Stimulated activated CD8-positive, alpha-beta memory T cell treated with anti-CD3 and anti-CD28 coated beads, Interleukin-4, amount 100 ng/mL, for 4 hours (primary cell): ENCODE measurements at places on chromosomes 4 and X.

DNA sequence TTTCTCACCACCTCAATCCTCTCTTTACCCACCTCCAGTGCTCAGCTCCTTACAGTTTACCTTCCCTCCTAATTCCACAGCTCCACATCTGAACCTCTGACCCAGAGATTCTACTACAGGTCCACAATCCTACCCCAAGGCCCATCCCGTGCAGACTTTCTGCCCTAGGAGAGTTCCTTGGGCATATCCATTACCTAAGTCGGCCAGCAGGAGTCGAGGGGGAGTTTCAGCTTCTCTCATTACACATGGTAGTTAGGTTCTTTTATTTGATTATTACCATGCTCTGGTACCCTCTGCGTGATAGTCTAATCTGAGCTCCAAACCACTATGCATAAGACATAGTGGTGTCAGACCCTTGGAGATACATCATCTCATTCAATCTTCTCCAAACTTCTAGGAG lies 117.9 kb downstream of the SH3RF1 start:
- no peak for DNase-seq

DNA sequence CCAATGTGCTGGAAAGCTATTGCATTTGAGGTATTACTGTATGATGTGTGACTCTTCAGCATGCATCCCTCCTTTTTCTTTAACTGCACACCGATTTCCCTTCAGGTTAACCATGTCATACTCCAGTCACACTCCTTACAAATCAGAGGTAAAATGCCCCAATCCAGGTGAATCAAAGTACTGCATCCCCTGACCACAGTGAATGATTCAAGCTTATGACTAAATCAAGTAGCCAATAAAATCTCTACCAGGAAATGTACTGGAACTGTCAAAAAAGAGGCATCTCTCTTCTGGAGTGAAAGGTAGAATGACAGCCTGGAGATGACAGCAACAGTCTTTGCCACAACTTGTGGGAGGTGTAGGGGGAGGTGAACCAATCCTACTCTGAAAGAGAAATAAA lies 10.4 kb downstream of the ADAMTS3 start:
- DNase-seq, result no peak

- DNase-seq, result no peak
Observed at GRCh38 chr4:77097611-77098010, 21.8 kb upstream of the CCNI start.

DNA sequence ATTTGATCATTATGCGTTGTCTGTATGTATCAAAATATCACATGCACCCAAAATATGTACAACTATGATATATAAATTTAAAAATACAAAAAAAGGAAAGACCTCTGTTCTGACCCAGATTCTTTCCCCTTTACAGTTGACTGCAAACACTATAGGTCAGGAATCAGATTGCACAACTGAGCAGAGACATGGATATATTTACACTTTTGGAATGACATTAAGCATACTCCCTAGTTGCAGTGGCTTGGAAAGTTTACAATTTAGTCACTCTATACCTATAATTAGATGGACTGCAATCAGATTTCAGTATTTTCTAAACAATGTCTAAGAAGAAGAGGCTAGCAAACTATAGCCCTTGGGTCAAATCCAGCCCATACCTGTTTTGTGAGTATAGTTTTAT lies 98.5 kb upstream of the INPP4B start:
- no peak for DNase-seq

DNA sequence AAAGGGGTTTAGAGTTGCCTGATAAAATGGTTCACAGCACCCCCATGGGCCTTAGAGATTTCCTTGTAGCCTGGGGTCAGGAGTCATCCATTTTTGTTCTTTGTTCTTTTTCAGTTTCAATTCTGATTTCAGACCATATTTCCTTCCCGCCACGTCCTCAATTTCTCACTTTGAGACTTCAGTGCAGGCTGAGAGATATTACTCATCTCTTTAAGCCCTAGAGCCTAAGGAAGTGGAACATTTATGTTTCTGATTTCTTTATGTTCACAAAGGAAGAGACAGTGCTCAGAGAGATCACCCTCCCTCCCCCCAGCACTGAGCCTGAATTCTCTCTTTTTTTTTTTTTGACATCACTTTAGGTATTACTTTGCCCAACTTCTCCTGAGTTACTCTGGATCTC lies 56.3 kb downstream of the MSN start:
- DNase-seq, result no peak

- no peak for DNase-seq
Observed at GRCh38 chrX:37986893-37987292, 19.5 kb upstream of the SYTL5 start.

DNA sequence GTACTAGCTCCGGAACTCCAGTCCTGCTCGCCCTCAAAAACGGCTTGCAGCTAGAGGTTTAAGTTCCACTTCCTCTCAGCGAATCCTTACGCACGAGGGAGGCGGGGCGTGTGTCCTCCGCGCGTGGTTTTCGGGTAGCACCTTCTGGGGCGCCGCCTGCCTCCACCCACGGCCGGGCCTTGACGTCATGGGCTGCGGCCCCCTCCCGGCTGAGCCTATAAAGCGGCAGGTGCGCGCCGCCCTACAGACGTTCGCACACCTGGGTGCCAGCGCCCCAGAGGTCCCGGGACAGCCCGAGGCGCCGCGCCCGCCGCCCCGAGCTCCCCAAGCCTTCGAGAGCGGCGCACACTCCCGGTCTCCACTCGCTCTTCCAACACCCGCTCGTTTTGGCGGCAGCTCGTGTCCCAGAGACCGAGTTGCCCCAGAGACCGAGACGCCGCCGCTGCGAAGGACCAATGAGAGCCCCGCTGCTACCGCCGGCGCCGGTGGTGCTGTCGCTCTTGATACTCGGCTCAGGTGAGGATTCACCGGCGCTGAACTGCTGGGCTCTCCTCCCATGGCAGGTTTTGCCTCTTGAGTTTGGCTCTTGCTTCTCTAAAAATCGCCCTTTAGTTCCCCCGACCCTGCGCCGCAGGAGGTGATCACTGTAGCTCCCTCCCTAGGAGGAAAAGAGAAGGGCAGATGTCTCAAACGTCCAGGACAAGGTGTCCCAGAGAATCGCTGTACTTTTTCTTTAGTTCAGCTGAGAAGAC lies at the start of gene AREG:
Gene AREG (plus strand): TSS at position 246 of the 752 bp plus-strand sequence. CDS start 210 bp downstream, at position 456.
- DNase-seq, result peak; percentile 88
